ENCODE measurements at places on chromosomes 16 and 17. TPM values are rescaled to one million over a fixed set of nuclear protein-coding genes. Genes with fewer than 3 reads are reported as not detected.
A peak's percentile ranks its signal among the peaks of the same experiment; 100 is the strongest.

Gene CES3
- 1.4 TPM for total RNA-seq

DNA sequence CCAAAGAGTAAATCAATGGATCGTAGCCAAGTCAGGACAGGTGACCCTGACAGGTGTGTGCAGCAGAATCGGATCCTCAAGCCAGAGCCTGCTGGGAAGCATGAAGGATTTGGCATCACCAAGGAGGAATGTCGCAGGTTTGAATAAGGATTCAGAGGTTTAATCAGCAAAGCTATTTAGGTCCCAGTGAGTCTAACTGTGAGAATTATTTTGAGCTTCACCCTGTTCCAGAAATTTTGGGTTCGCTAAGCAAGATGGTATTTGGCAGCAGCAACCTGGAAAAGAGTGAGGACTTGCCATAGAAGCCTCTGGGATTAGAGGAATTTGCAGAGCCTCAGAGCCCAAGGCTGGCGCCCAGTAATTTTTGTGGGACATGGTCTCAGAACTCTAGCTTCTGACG lies 173.0 kb downstream of the CCDC182 start:
- DNase-seq, result no peak

GRCh38 chr16:89292443-89293078 lies 75.1 kb downstream of the ZNF778 start:
- no peak for DNase-seq

DNA sequence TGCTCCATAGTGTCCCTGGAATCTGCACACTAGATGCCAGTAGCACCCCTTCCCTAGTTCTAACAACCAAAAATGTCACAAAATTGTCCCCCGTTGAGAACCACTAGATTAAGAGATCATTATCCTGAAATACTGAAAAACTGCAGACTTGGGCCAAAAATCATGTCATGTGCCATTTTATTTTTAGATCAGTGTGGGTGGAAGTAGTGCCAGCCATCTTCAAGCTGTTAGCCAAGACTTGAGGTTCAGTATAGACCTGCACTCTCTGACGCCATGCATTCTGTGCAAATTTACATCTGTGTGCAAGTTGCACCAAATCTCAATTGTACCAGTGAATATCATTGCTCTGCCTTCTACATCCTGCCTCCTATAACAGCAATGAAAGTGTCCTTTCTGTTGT lies 31.5 kb upstream of the NOL11 start:
- DNase-seq, result no peak

- no peak for DNase-seq
Measured at GRCh38 chr17:19771971-19772630, 24.0 kb upstream of the ALDH3A1 start.

- peak; percentile 23 for DNase-seq
Measured at GRCh38 chr17:45135978-45136791, 698 bp downstream of the ACBD4 start.

Gene PYY
- not detected for total RNA-seq

Gene CCDC47
- 139 TPM for total RNA-seq

GRCh38 chr16:76946879-76947278 lies 244.1 kb upstream of the MON1B start:
- DNase-seq, result no peak

- DNase-seq, result no peak
Measured at GRCh38 chr16:73209190-73209589, 161.3 kb upstream of the ZFHX3 start.

DNA sequence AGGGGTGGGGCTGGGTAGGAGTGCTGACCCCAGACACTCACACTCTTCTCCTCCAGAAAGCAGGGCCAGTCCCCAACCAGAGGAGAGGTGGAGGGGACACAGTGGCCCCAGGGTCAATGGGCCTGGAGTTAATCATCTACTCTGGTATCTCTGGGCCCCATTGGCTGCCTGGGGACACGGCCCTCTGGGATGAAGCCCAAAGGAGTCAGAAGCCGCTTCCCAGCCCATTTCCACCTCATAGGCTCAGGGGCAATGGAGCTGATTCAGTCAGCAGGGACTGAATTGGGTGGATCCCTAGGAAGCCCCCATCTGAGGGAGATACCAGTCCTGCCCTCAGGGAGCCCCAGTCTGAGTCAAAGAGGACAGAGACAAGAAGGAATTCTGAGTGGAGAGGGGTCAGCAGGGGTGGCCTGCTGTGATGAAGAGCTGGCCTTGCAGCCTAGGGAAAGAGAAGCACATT lies 2.9 kb upstream of the NAGS start:
- DNase-seq, result no peak

GRCh38 chr17:59561042-59561441 lies 4.4 kb upstream of the DHX40 start:
- DNase-seq, result no peak

DNA sequence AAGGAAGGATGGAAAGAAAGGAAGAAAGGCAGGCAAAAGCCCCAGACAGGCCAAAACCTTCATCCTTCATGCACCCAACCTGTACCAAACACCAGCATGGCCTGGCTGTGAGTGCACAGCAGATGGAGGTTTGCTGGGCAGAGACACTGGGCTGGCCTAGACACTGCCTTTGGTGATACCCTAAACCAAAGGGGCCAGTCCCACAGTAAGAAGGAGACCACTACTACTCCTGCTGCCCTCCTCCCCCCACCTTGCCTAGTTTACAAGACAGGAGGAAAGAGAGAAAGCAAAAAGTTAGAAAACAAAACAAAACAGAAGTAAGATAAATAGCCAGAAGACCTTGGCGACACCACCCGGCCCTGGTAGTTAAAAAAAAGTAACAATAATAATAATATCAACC lies 19.1 kb downstream of the QPRT start:
- no peak for DNase-seq

Gene CCL4
- 0.86 TPM for total RNA-seq

GRCh38 chr16:75304521-75305363 lies 53.3 kb upstream of the BCAR1 start:
- DNase-seq, result peak; percentile 72

Gene TBC1D3B
- 3.9 TPM for total RNA-seq

- DNase-seq, result no peak
Measured at GRCh38 chr17:62852195-62852594, 44.1 kb upstream of the MARCHF10 start.

Gene DOC2A
- 0.63 TPM for total RNA-seq

DNA sequence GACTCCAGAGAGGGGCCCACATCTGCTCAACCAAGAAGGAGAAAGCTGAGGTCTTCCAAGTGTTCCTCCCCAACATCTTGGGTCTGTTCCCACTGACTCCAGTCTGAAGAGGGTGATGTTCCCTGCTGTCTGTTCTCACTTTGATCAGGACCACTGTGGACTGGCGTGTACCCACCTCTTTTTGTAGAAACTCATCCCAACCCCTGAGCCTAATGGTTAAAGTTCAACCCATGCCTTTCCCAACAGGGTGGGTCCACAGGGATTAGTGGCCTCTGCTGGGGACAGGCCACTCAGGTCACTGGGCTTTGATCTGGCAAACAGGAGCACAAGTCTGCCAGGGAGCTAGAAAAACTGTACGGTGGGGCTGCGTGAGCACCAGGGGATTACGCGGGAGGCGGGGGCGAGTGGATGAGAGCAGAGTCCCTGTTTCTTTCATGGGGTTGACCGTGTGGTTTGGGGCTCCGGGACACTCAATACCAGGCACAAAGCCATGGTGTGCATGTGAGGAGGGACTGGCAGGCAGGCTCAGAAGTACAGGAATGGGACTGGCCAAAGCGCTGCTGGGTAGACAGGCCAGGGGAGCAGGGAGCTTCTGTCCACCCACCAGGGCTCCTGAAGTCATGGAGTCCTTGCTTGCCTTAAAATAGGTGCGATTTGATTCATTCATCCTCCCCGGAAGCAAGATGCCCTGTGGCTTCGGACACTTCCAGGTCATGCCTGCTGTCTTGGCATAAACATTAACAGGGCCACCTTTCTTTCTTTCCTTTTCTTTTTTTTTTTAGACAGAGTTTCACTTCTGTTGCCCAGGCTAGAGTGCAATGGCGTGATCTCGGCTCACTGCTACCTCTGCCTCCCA lies at the start of gene CA5A:
TSS of gene CA5A (minus strand) at position 155 of the 856 bp plus-strand sequence. CDS start at position 76, 79 bp downstream.
- no peak for DNase-seq

- DNase-seq, result no peak
Measured at GRCh38 chr16:12551530-12551929, 252.2 kb downstream of the CPPED1 start.

GRCh38 chr16:81466356-81466980 lies 21.9 kb downstream of the CMIP start:
- no peak for DNase-seq

GRCh38 chr17:34254651-34255380 lies at the start of gene CCL2:
Gene CCL2 (plus strand): TSS chr17:34255285. CDS start chr17:34255350, 65 bp downstream.
- DNase-seq, result peak; percentile 84

DNA sequence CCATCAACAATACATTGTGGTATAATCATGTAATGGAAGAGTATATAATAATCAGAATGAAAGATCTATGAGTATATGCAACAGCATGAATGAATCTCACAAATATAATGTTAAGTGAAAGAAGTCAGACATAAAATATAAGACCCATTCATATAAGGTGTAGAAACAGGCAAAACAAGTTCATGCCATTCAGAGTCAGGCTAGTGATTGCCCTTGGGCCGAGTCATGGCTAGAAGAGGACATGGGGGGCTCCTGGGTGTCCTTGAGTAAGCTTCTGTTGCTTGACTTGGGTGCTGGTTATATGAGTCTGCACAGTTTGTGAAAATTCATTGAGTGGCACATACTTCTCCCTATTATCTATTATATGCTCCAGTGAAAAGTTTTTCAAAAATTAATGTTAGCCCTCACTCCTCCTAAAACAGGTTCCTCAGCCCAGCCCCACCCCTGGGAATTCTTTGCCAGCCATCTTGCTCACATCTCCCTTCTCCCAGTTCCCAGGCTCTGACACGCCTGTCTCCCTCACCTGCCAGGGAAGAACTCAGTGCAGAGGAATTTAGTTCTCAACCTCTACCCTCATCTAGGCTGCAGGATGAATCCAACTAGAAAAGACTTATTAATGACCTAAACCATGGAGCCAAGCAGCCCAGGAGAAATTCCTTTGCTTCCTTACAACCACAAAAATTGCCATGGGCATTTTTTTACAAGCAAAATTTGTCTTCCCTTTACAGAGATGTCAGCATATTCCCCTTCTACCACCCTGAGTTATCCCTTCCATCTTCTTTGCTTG lies 52.4 kb upstream of the NFAT5 start:
- DNase-seq, result no peak

- DNase-seq, result no peak
Measured at GRCh38 chr16:57140931-57141668, 44.7 kb downstream of the PSME3IP1 start.

Gene PTGES3L
- total RNA-seq, result 37.8 TPM

GRCh38 chr16:87240211-87241136 lies 76.7 kb downstream of the C16orf95 start:
- DNase-seq, result no peak

Gene HS3ST3A1
- total RNA-seq, result 0.16 TPM

Gene FBXW10B
- 0.56 TPM for total RNA-seq

DNA sequence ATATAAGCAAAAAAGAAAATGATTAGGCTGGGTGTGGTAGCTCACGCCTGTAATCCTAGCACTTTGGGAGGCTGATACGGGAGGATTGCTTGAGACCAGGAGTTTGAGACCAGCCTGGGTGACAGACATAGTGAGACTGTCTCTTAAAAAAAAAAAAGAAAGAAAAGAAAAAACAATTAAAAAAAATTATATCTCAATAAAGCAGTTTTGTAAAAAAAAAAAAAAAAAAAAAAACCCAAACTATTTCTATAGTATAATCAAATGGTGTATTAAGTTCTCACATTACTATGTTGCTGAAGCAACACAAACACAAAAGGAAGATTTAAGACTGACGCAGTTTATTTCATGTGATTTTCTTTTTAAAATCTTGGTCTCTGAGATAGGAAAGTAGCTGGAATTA lies 140.5 kb downstream of the TRIM37 start:
- no peak for DNase-seq

Gene ADPRM
- total RNA-seq, result 5.2 TPM

GRCh38 chr17:79841369-79842135 lies 2.3 kb upstream of the CBX4 start:
- no peak for DNase-seq

DNA sequence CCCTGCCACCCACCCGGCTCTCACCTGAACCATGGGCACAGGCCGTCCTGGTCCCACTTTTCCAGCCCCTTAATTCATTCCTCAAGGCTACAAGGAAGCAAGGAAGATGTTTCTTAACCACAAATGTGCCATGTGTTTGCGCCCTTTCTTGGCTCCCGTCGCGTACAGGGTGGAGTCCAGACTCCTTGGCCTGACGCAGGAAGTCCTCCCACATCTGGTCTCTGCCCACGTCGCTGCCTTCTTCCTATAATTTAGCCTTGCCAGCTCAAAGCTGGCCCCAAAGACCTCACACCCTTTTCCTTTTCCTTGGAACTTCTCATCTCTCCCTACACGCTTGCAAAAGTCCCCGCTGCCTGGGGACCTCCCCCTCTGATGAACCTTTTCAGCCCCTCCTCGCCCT lies 38.8 kb upstream of the BHLHA9 start:
- DNase-seq, result peak; percentile 52

GRCh38 chr16:47872225-47872624 lies 283.6 kb downstream of the ABCC12 start:
- no peak for DNase-seq

GRCh38 chr17:82436601-82437324 lies 13.8 kb downstream of the CYBC1 start:
- DNase-seq, result no peak

- peak; percentile 64 for DNase-seq
Measured at GRCh38 chr16:14529010-14529669, 100.9 kb downstream of the PARN start.

DNA sequence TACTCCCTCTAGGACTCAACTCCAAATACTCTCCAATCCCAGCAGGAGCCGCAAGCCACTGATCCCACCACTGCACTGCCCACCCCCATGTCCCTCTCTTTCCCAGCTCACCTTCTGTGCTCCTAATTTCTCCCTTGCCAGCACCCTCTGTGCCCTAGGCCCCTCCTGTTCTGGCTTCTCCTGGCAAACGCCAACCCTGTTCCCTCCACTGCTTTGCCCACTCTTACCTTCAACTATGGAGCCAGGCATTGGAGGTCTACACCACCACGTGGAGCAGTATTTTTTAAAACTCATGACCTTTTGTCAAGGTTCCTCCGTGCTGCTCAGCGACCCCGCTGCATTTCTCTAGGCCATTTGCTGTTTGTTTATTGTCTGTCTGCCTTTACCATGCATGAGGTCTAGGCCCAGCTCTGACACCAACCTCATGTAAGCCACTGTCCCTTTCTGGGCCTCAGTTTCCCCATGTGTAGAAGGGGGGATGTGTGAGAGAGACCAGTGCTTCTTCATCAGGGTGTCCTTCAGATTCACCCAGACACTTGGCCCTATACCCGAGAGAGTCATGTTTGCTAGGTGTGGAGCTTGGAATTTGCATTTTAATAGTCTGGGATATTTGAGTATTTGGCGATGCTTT lies 4.6 kb downstream of the CCDC102A start:
- DNase-seq, result peak; percentile 7

DNA sequence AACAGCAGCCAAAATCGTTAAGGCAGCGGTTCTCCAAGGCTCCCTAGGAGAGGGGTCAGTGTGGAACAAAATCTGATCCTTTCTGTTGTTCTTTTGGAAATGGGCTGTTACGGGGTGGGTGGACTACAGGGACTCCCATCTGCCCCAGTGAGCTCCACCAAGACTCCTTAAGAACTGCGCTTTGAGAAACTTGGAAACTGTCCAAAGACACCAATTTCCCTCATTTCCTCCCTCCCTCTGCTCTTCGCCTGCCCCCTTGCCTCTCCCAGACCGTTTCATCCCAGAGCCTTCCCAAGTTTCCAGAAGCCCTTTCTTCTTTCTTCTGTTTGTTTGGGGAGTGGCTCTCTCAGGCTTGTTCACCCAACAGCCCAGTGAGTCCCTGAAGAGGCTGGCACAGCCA lies 205.4 kb downstream of the COPRS start:
- DNase-seq, result no peak
